ENCODE measurements at places on chromosomes 6 and 20.

DNA sequence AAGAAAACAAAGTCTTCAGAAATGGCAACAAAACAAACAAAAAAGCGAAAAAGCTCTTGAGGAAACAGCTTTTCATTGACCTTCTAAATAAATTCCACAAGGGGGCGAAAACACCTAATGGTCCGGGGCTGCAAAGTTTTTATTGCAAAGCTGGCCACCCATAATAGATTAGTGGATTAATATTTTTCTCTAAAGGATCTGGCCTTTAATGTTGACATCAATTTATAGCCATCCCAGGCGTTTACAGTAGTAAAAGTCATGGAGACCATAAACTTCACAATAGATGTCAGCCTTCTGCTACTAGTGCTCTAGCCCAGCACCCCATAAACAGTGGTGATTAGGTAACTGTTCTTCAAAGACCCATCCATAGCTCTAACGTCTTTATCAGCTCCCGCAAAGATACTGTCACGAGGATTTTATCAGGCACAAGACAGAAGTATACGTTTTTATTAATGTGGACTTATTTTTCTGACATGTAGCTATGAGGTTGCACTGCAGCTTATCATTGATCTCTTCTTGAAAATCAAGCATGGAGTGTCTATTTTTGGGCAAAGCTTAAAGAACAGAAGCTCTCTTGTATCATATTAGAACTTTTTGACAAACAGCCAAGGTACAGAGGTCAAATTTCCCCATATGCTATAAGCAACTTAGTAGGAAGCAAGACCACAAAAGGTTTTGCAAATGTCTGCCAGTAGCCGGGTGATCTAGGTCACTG, 4.7 kb downstream of the CITED2 start:
- DNase-seq = no peak

DNA sequence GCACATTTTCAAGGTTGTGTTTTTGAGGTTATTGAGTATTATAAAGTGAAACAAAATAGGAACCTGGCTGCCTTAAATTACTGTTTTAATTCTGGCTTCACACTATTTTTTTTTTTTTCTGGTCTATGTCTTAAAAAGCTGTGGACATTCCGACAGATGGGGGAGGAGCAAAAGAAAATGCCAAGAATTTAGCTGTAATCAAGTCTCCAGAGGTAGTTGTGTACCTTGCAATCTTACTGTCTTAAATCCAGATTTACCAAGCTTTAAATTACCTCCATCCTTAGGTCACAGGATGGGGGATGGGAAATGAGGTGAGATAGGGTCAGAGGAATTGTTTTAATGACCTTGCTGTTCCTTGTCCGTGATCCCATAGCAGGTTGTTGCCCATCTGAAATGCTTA, 182.8 kb downstream of the UTRN start:
- no peak for DNase-seq

DNA sequence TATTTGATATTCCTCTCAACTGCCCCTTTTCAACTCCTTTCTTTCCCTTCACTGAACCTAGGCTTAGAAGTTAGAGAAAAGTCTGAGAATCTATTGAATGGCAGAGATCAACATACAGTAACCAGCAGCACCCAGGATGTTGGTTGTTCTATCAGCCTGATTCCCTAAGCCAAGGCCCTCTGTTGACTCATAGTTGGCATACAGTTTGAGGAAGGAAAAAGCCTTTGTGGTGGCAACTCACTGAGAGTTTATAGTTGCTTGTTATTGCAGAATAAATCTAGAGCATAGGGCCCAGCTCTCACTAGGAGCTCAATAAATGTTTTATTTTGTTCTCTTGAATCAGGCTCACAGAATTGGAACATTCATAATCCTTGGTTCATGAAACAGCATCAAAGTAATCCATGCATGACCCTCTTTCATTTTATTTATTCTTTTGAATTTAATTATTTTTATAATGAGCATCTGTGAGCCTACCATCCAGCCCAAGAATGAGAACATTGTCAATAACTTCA, 119.1 kb upstream of the ADGRF1 start:
- peak; percentile 51 for DNase-seq

GRCh38 chr6:15242937-15243614, 2.8 kb upstream of the JARID2 start:
- DNase-seq = no peak

- DNase-seq = no peak
Measured at GRCh38 chr6:165118736-165119135, 190.7 kb downstream of the C6orf118 start.

- peak; percentile 30 for DNase-seq
Measured at GRCh38 chr20:5918856-5919625, 31.3 kb downstream of the TRMT6 start.

- DNase-seq = no peak
Measured at GRCh38 chr6:49553384-49553783, 2.9 kb downstream of the C6orf141 start.

- DNase-seq = no peak
Measured at GRCh38 chr20:57829805-57830514, 120.1 kb upstream of the PMEPA1 start.

DNA sequence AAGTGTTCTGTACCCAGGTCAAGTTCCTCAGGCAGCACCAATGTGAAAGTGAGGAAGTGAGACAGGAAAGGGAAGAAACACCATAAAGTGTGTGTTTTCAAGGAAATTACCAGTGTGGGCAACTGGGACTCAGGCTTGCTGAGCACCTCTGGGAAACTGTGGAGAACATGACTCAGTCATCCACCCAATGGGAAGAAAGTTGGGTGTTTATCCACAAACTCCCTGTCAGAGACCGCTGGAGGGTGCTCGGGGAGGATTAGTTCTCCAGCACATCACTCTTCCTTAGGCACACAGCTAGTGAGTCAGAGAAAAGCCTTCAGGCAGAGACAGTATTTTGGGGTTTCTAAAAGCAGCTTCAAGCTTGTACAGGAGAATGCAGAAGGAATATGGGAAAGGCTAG, 93.6 kb downstream of the PCSK2 start:
- DNase-seq = no peak

DNA sequence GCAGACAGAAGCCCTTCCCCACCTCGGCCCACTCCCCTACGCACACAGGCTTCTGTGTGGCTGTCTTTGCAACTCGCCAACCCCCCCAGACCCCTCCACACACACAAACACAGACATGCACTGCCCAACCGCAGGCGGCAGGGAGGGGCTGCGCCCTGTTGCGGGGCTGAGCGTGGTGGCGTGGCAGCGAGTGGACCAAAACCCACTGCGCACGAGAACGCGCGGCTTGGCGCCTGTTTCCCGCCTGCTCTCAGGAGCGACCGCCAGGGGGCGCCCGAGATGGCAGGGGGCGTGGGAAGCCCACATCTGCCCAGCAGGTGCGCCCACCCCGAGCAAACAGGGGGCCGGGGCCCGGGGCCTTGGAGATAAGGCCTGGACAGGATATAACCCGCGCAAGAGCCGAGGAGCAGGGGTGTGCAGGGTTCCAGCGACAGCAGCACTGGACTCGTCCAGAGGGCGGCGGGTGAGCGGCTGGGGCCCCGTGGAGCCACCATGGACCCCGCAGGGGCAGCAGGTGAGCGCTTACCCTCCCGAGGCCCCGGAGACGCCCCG, at the start of gene RBPJL:
RBPJL (plus strand) TSS at position 410 of the 552 bp plus-strand sequence; CDS start at position 493, 83 bp downstream.
- no peak for DNase-seq

DNA sequence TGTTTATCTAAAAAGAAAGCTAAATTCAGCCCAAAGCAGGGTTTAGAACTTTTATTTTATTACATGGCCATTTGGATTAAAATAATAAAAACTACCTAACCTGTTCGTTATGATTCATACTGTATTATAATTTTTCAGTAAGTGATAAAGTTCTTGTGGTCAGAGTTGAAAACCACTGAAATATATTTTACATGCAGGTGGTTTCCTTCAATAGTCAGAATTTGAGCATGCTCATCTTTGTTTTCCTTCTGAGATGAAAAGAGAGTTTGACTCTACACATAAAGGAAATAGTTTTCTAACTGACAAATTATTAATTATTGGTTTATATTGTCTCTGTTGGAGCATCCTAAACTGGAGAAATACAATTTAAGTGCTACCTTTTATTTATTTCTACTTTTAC, 114.0 kb upstream of the FKBP1C start:
- no peak for DNase-seq

- DNase-seq = no peak
Measured at GRCh38 chr6:119453242-119454200, 104.0 kb upstream of the MAN1A1 start.

DNA sequence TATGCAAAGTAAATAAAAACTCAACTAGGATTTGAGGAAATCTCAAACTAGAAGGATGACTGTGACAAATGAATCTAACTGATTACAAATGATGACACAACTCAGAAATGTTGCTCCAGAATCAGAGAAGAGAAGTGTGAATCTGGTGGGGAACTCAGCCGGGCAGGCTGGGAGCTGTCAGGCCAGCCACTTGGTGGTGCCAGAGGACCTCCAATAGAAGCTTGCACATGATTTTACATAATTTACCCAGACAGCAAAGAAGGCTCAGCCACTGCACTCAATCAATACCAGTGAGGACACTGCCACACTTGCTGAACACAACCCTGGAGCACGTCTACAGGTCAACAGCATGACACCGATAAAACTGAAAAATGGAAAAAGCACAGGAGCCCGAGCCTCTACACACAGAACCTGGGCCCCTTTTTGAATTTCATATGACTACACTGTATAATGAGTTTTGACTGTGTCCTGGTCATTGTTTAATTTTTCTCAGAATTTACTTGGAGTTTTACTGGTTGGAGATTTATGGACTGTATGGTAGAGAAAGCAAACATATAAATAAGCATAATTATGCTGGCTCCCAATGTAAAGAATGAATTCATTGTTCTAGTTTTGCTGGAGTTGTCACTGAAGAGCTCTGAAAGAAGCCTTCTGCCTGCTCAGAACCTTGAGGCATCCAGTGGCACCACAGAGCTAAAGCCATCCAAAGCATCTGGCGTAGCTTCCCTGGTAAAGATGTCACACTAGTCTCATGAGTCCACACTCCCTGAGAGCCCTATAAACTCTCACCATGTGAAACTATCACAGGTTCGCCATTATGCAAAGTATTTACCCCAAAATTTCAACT, 296.5 kb downstream of the THBS2 start:
- peak; percentile 63 for DNase-seq

DNA sequence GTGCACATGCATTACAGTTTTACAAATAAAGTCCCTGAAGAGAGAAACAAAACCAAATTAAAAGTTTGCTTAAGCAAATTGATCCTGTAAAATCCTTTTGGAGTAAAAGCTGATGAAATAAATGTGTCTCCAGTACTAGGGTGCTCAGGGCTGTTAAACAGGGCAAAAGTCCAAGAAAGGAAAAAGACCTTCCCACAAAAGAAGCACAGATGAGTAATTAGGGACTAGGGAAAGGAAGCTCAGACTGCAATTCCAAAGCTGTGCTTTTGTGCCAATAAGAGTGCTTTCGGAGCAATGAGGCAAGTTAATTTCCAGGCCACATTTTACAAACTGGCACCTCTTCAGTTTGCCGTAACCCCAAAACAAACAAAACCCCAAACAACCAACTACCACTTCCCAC, 10.4 kb upstream of the RNF182 start:
- no peak for DNase-seq

- DNase-seq = no peak
Measured at GRCh38 chr6:34463299-34463698, 2.6 kb upstream of the PACSIN1 start.

DNA sequence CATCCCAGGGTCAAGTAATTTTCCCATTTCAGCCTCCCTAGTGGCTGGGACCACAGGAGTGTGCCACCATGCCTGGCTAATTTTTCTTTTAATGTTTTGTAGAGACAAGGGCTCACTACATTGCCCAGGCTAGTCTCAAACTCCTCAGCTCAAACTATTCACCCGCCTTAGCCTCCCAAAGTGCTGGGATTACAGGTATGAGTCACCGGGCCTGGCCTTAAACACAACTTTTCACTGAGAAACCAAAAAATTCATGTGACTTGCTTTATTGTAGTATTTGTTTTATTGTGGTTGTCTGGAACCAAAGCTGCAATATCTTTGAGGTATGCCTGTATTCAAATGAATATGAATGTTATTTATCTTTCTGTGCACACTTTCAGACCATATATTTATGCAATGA, 72.2 kb downstream of the RWDD2A start:
- DNase-seq = no peak

GRCh38 chr6:33197431-33198048, 2.9 kb downstream of the RXRB start:
- no peak for DNase-seq

GRCh38 chr6:135227349-135227748, 46.2 kb downstream of the MYB start:
- DNase-seq = no peak

- no peak for DNase-seq
Measured at GRCh38 chr6:12265296-12265695, 24.9 kb upstream of the EDN1 start.
